PC-9 (cell line): ENCODE measurements at places on chromosomes 16 and 17. TPM values are rescaled to one million over a fixed set of nuclear protein-coding genes. Genes with fewer than 3 reads are reported as not detected.
A peak's percentile ranks its signal among the peaks of the same experiment; 100 is the strongest.

- peak; percentile 76 for DNase-seq
- no peaks in the 10 kb centered on the region for H3K36me3 ChIP-seq
- no peak overlapping the region for H3K27ac ChIP-seq
Measured at GRCh38 chr16:56041556-56042140, 149.6 kb upstream of the GNAO1 start.

DNA sequence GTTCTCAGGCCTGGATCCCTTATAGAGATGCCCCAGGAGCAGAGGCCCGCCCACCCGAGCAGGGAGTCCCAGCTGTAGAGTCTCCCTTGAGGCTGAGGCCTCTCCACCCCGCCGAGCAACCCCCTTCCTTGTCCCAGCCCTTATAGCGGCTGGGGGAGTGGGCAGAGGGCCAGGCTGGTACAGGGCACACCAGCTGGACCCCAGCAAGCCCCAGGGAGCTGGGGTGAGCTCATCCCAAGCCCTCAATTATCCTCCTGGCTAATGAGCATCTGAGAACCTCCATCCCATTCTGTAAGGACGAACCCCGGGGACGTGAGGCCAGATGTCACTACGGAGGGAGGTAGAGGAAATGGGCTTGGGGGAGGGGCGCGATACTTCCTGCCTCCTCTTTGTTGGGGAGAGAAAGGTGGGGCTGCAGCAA is 3.2 kb upstream of the SNN start:
- no peak for DNase-seq
- H3K4me3 ChIP-seq: no peak overlapping the region
- H3K27me3 ChIP-seq: no peaks in the 10 kb centered on the region
- no peaks in the 10 kb centered on the region for H3K36me3 ChIP-seq
- H3K27ac ChIP-seq: no peak overlapping the region

DNA sequence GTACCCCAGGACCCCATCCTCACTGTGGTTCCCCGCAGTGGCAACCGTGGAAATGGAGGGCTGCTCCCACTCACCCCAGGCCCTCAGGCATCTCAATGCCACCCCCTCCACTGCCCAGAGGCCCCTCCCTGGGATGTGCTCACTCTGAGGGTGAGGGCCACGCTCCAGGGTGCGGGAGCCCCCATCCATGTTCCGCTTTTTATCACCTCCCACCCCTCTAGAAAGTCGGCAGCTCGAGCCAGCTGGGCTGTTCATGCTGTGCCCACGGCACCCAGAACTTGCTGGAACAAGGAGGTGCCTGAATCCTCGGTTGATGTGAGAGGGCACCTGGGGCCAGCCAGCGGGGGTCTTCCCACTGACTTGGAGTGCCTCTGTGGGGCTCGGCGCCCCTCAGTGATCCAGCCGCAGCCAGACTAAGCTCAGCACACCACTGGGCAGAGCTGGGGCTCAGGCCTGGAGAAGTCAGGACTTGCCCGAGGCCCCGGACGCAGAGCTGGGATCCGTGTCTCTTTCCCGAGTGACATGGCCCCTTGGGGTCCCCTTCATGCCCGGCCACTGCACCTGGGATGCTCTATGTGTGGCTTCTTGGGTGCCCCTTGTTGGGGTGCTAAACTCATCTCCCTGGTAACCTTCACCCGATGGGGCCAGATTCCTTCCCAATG is 143.1 kb upstream of the GSE1 start:
- no peaks in the 10 kb centered on the region for H3K27me3 ChIP-seq
- H3K4me3 ChIP-seq: no peak overlapping the region
- no peak overlapping the region for H3K27ac ChIP-seq
- no peaks in the 10 kb centered on the region for H3K36me3 ChIP-seq
- peaks cover 48% of the 10 kb centered on the region for H3K4me1 ChIP-seq

GRCh38 chr16:55248494-55248893 is 75.5 kb upstream of the IRX6 start:
- H3K4me1 ChIP-seq: no peaks in the 10 kb centered on the region
- H3K27me3 ChIP-seq: no peaks in the 10 kb centered on the region
- no peak overlapping the region for H3K4me3 ChIP-seq
- no peaks in the 10 kb centered on the region for H3K36me3 ChIP-seq
- H3K27ac ChIP-seq: no peak overlapping the region
- DNase-seq: no peak

The TLCD2 gene
- total RNA-seq: 6.1 and 6.7 TPM in 2 replicates

The SULT1A1 gene
- total RNA-seq: 82.0 and 98.8 TPM in 2 replicates

The HSD11B2 gene
- 5.0 and 5.3 TPM in 2 replicates for total RNA-seq

GRCh38 chr16:11848842-11849241 is 2.5 kb downstream of the RSL1D1 start:
- H3K27ac ChIP-seq: no peak overlapping the region
- DNase-seq: no peak
- H3K4me3 ChIP-seq: no peak overlapping the region
- H3K36me3 ChIP-seq: peaks cover 57% of the 10 kb centered on the region
- peaks cover 27% of the 10 kb centered on the region for H3K4me1 ChIP-seq

GRCh38 chr16:57517397-57518367 is 18.7 kb downstream of the CCDC102A start:
- H3K27me3 ChIP-seq: no peaks in the 10 kb centered on the region
- H3K27ac ChIP-seq: no peak overlapping the region
- no peak for DNase-seq
- no peaks in the 10 kb centered on the region for H3K36me3 ChIP-seq
- no peak overlapping the region for H3K4me3 ChIP-seq

- no peak overlapping the region for H3K4me3 ChIP-seq
- no peaks in the 10 kb centered on the region for H3K36me3 ChIP-seq
- H3K27ac ChIP-seq: no peak overlapping the region
- 0 out of 2 replicates have a peak, but pooled peaks cover 5% of the 10 kb centered on the region for H3K27me3 ChIP-seq
- no peak for DNase-seq
- peaks cover 34% of the 10 kb centered on the region for H3K4me1 ChIP-seq
Measured at GRCh38 chr16:1912215-1912543, 6.0 kb downstream of the HS3ST6 start.
